T-helper 1 cell (primary cell): ENCODE measurements at places on chromosomes 5 and 9.

DNA sequence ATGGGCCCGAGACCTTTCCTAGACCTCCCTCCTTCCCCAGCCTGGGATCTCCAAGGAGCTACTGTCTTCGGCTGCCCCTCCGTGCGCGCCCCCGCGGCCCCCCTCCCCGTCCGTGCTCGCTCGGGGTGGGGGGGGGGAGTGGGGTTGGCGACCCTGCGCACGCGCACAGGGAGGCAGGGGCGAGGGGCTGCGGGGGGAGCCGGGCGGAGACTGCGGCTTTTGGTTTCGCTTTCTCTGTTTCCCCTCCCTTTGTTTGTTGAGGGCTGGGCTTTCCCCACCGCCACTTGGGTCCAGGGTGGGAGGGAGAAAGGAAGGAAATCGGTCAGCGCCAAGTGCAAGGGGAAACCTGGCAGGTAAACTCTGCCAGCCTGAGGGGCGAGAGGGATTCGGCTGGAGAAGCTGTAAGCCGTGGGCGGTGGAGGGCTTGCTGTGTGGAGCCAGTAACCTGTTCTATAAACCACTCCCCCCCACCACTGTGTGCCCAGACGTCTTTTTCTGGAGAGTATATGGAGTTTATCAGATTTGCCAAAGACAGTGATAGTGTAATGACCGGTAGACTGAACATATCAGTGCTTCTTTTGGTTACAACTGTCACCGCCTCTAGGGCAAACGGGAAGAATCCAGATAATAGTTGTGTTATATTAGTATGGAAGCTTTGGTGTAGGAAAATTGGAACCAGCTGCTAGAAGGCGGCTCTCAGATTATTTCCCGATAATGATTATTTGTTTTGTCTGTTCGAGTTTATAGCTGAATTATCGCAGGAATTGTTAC, 684 bp downstream of the DNAJA1 start:
- peak; percentile 71 for DNase-seq

- no peak for DNase-seq
These were observed 67.2 kb downstream of the DMRT1 start for GRCh38 chr9:908536-909205.

- no peak for DNase-seq
These were observed 586 bp upstream of the FCHO2 start for GRCh38 chr5:72955143-72955767.

DNA sequence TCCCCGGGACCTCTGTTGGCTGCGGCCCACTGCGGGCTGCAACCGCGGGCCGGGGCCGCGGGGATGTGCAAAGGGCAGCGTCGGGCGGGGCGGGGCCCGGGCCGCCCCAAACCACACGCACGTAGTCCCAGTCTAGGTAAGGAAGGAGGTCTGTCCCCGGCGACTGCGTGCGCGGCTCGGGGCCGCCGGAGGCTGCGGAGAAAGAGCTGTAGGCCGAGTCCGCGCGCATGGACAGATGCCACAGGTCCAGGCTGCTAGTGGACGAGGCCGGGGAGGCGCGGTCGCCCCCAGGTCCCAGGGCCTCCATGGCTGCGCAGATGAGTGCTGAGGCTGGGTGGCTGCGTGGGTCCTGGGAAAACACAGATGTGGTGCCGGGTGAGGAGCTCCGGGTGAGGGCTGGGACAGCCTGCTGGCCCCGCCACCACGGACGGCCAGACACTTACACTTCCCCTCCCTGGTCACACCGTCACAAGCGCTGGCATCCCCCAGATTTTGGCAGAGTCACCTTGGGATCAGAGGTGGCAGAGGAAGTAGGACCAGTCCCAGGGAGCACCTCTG, 4.5 kb downstream of the SHROOM1 start:
- no peak for DNase-seq

DNA sequence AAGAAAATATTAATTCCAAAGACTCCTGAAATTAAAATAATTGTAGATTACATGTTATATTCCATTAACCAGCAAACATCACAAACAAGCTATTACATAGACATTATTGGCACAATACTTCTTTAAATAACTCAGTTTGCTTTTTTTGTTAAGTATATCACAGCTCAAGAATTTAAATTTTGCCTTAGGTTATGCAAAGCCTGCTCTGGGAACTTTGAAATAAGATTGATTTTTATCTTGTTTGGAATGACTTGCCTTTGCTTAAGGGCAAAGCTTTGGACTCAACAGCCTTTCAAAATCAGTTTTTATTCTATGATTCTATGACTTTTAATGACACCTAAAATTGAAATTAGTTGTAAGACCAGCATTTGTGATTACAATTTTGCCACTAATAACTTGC, 78.2 kb downstream of the ALDH7A1 start:
- no peak for DNase-seq

GRCh38 chr9:19441730-19442129, 32.9 kb downstream of the ACER2 start:
- DNase-seq: no peak

GRCh38 chr9:127130661-127131538, 8.5 kb upstream of the ANGPTL2 start:
- no peak for DNase-seq

DNA sequence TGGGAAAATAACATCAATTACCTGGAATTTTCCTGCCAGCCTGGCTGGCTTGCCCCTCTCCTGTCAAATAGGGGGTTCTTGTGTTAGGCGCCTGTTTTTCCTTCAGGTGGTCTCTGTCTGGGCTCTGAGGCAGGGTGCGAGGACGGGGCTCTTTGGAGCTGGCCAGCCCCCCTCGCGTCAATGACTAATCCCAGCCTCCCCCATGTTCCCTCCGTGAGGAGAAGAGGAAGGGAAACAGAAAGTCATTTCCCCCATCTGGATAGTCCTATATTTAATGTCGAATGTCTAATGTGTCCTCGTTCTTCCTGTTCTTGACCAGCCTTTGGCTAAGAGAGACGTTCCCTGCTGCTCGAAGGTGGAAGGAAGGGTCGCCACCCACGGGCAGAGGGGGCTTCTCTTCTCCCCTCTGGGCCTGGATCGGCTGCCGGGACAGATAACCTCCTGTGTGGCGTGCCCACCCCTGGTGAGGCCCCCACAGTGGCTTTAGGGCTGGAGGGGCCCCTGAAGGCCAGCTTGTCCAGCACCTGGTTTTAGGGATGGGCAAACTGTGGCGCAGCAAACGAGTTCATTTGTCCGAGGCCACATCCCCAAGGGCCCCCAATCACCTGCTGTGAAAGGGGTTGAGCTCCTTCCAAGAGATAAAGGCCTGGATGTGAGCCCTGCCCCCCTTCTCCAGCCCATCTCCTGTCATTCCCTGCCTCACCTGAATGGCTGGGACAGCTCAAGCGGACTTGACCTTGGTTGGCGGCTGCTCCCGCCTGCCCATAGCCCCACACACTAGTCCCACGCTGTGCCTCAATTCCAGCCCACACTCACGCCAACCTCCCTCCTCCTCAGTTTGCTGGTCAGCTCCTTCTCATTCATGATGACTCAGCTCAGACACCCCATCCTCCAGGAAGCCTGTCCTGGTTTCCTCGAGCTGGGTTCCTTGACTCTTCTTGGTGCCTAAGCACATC, 35.9 kb upstream of the UNC5A start:
- DNase-seq: no peak

DNA sequence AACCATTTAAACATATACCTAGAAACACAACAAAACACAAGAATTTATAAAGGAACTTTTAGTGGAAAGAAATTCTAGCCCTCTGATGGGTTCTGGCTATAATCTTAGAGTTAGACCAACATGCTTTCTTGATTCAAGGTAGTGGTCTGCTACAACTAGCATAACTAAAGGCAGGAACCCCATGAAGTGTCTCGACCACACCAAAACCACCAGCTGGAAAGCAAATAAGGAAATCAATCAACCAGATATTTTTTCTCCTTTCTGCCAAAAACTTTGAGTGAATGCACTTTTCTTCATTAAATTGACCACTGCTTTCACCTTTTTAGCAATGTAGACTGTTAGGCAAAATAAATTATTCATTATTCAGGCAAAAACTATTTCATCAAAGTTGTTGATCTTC, 346.4 kb downstream of the EBF1 start:
- DNase-seq: no peak

DNA sequence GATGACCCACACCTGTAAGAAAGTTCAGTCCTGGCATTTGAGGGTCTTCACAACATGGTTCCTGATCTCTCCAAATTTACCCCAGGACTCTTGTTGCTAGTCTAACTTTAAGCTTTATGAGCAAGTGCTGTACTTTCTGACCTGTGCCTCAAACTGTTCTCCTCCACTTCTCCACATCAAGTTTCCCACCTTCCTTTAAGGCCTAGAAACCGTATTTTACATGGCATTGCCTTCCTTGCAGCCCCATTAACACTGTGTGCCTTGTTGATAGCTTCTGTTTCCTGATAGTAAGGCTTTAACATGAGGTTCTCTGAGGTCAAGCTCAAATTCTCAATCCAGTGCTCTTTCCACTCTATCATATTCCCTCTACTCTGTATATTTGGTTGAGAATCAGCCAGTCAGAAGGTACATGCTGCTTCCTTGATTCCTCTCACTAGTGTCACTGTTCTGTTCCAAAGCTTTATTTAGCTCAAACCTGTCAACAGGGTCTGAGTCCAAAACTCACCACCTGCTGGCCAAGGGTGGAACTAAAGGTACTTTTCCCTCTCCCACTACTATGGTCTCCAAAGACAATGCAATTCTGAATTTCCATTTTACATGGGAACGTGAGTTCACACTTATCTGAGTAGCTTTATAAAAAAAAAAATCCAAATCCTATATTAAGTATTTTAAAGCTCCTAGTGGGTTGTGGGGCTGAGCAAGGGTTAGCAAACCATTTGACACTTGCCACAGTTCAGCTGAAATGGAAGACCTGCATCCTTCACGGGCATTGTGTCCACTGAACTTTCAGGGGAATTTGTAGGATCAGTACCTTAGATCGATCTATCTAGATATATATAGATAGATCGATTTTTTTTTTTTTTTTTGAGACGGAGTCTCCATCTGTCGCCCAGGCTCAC, 21.1 kb downstream of the VCP start:
- DNase-seq: peak; percentile 48

DNA sequence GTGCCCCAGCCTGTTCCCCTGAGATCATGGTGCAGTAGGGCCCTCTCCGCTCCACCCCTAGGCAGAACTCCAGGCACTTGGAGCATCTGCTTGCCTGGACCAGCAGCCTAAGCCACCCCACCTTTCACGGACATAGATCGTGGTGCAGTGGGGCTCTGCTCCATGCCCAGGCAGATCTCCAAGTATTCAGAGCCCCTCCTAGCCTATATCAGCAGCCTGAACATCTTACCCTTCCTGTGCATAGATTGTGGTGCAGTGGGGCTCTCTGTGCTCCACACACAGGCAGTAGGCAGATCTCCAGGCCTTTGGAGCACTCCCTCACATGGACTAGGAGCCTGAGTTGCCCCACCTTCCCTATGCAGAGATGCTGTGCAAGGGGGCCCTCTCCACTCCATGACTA, 103.0 kb downstream of the GLIS3 start:
- DNase-seq: no peak

DNA sequence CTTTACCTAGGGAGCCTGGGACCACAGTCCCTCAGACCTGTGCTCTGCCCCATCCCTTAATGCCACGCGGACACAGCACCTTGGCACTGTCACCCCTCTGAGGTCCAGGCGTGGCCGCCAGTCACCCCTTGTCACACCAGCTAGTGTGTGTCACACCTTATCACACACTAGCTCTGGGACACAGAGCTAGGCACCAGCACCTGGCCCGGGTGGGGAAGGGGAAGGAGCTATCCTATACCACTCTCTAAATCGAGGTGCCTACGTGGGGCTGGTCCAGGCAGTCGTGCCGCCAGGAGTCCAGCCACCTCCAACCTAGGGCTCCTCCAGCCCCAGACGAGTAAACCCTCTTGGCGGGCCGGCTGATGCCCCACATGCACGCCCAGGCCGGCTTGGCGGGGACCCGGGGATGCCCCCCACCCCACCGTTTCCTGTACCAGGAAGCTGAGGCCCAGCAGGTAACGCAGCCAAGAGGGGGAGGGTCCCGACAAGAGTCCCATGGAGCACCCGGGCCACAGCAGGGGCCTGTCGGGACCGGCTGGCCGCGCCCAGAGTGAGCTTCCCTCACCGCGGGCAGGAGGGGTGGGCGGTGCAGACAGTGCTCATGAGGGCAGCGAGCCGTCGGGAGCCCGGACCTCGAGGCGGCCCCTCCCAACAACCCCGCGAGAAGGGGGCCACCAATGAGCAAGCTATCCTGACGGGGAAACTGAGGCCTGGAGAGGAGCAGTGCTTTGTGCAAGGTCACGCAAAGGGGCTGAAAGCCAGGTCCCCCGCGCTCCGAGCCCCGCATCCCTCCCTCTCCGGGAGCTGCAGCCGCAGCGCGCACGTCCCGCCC, 550 bp downstream of the CORO2A start:
- no peak for DNase-seq

DNA sequence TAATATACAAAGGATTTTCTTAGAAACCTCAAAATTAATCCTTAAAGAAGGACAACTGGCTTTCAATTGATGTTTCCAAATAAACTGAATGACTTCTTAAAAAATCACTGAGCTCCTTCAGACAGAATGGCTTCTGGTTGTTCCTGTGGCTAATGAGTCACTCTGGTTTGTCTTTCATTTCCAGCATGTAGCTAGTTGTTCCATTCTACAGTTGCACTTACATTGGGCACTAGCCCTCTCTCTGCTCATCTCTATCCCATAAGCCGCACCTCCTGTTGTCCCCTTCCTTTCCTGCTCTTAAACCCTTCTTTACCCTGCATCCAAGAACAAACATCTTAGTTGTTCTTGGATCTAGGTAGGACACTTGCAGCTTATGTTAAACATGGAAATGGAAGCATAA, 235.3 kb upstream of the HAPLN1 start:
- DNase-seq: no peak

DNA sequence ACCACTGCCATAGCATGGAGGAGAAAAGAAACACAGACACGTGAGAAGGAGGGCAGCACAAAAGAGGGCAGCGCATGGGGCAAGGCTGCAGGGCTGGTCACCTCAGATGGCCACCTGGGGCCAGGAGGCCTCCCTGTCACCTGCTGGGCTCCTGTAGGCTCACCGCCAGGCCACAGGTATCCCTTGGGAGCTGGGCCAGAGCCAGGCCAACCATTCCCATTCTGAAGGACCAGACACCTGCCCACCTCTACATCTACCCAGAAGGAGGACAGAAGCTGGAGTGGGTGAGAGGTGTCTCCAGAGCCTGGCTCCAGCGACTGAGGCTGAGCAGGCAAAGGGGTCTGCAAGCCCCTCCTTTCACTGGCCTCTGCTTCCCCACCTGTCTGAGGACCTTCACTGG, 103.1 kb downstream of the PAX5 start:
- DNase-seq: no peak

DNA sequence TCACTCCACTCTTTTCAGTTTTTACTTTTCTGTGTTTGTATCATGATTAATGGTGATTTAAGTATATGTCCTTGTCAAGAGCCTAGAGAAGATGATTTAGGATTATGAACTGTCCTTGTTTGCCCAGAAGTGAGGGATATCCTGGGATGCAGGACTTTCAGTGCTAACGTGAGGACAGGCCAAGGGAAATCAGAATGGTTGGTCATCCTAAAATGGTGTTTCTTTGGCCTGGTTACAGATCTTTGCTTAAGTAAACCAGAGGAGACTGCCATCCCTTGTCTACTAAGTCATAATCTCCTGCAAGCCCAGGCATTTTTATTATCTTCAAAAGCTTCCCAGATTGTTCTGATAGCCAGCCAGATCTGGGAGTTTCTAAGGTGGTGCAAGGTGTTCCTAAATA, 22.3 kb upstream of the DPYSL3 start:
- DNase-seq: no peak
